Endothelial cell (in vitro differentiated cells): ENCODE measurements at places on chromosomes 6 and 20.

DNA sequence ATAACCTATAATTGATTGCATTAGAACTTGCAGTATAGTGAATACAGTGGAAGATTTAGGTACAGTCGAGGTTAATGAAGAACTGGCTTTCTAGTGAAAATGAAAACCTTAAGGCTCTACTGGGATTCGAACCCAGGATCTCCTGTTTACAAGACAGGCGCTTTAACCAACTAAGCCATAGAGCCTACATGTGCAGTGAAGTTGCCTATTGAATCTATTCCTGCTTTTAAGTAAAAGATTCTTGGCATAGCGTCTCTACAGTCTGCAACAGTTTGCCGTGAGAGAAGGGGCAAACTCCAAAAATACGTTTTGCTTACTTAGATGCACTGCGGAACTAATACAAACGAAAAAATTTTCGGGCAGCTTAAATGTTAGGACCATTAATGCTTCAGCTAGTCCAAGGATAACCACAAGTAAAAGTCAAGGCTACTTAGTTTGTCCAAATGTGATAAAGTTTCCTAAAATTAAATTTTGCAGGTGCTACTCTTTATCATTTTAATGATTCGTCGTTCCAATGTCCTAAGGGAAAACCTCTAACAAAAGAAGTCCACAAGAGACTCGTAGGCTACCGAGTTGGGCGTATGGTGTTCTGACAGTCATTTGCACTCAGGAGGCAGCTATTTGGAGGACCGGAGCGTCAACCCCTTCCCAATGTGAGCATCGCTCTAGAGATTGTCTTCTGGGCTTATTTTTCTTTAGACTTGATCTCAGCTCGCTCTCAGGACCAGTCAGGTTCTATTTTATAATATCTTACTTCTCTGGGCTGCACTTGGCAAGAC is 31.3 kb upstream of the ZSCAN23 start:
- peak overlapping the region; percentile 13 for H3K27ac ChIP-seq
- DNase-seq, result peak; percentile 55
- H3K27me3 ChIP-seq, result no peaks in the 10 kb centered on the region

DNA sequence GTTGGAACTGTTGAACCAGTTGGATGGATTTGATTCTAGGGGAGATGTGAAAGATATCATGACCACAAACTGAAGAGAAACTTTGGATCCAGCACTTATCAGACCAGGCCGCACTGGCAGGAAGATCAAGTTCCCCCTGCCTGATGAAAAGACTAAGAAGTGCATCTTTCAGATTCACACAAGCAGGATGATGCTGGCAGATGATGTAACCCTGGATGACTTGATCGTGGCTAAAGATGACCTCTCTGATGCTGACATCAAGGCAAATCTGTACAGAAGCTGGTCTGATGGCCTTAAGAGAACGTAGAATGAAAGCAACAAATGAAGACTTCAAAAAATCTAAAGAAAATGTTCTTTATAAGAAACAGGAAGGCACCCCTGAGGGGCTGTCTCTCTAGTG is 72.8 kb upstream of the CDYL start:
- H3K36me3 ChIP-seq, result no peaks in the 10 kb centered on the region
- DNase-seq, result no peak
- peaks cover 2% of the 10 kb centered on the region for H3K27me3 ChIP-seq

DNA sequence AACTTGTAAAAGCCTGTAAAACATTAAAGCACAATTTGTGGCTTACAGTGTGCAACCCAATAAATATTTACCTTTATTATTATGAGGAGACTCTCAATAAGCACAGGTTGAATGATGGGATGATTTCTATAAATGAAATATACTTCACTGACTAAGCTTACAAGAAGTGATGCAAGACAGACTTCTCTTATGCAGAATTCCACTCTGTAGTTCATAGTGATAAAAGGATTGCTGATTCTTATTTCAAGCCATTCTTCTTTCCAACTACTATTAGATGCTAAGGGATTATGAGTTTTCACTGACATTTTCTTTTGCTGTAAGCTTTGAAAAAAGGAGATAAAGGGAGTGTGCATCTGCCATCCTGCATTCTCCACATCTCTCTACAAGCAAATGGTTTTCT is 149.0 kb upstream of the ARG1 start:
- H3K4me1 ChIP-seq, result peaks cover 6% of the 10 kb centered on the region
- H3K27ac ChIP-seq, result no peak overlapping the region
- DNase-seq, result no peak
- H3K27me3 ChIP-seq, result no peaks in the 10 kb centered on the region
- no peaks in the 10 kb centered on the region for H3K36me3 ChIP-seq

GRCh38 chr6:81929828-81930227 is 177.3 kb upstream of the TENT5A start:
- no peak overlapping the region for H3K27ac ChIP-seq
- no peak overlapping the region for H3K4me3 ChIP-seq
- no peaks in the 10 kb centered on the region for H3K36me3 ChIP-seq
- H3K4me1 ChIP-seq, result no peaks in the 10 kb centered on the region

DNA sequence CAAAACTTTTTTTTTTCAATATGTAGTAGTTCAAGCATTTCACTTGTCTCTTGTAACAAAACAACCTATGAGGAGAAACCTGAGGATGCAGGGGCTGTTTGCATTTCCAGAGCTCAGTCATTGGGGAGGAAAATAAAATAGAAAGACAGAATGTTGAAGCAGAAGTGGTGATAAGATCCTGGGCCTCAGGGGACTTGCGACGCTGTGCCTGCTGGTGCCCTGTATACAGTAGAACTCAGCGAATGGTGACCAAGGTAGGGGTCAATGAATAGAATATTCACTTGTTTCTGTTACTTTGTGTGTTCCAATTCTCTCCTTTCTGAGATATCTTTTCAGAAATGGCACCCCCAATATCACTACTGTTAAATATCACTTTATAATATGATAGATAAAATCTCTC is 271.6 kb downstream of the FARS2 start:
- peaks cover 10% of the 10 kb centered on the region for H3K27me3 ChIP-seq
- H3K36me3 ChIP-seq, result no peaks in the 10 kb centered on the region
- H3K27ac ChIP-seq, result no peak overlapping the region
- no peak for DNase-seq
- H3K4me1 ChIP-seq, result peaks cover 8% of the 10 kb centered on the region

GRCh38 chr20:7449269-7449668 is 491.0 kb downstream of the HAO1 start:
- no peaks in the 10 kb centered on the region for H3K27me3 ChIP-seq
- no peak overlapping the region for H3K27ac ChIP-seq
- no peaks in the 10 kb centered on the region for H3K4me1 ChIP-seq
- H3K4me3 ChIP-seq, result no peak overlapping the region
